ENCODE measurements at places on chromosomes 3 and 15.

GRCh38 chr15:57881972-57882371 lies 175.5 kb downstream of the POLR2M start:
- no peak for DNase-seq

DNA sequence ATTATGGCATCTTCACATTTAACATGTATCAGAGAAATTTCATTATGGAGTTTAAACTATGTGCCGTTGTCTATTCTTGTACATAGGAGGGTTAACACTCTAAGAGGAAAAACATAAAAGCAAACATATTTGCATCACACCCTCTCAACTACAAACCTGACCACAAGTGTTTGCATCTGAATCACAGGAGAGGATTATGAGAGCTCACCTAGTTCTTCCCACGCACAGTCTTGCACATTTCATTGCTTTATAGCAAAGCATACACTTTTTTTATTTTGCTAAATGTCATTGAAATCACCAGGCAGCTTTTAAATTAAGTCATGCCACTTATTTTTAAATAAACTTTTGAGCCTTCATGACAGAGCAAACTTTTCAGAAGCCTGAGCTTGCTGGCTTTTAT lies 12.5 kb downstream of the TRAT1 start:
- no peak for DNase-seq

DNA sequence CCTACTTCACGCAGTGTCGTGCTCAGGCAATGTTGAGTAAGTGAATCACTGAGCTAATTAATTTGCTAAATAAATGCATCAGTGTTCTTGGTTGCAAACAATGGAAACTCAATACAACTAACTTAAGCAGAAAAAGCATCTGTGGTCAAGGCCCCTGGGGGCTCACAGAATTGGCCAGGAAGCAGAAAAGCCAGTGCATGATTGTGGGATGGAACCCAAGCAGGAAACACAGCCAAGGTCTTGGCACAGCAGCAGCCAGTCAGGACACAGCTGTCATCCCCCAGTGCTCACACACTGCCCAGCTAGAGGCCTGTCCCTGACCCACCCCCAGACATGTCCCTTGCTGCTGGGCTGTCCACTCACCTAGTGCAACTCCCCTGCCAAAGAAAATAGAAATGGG lies 85.9 kb downstream of the AQP9 start:
- no peak for DNase-seq

DNA sequence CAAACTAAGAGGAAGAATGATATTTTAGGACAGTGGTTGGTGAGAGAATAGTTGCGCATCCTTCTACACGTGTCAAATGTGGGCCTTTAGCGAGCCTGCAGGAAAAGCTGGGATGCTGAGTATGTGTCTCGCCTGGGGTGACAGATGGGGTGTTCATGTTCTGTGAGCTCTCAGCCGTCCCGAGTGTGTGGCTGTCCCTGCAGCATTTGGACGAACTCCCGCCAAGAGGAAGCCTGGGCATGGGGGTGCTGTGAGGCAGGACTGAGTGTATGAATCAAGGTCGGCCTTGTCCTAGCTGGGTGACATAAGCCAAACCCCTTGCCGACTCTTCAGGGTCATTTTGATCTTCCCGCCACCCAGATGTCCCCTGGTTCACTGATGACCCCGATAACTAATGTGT lies 94.8 kb downstream of the CACNA1D start:
- DNase-seq = no peak

- no peak for DNase-seq
These were observed 45.8 kb upstream of the KLF13 start for GRCh38 chr15:31280831-31281216.

- DNase-seq = no peak
These were observed at the start of gene CFAP100 for GRCh38 chr3:126394179-126394976. TSS of gene CFAP100 (plus strand) at chr3:126394909. CDS start at chr3:126396001, 1,092 bp downstream.

DNA sequence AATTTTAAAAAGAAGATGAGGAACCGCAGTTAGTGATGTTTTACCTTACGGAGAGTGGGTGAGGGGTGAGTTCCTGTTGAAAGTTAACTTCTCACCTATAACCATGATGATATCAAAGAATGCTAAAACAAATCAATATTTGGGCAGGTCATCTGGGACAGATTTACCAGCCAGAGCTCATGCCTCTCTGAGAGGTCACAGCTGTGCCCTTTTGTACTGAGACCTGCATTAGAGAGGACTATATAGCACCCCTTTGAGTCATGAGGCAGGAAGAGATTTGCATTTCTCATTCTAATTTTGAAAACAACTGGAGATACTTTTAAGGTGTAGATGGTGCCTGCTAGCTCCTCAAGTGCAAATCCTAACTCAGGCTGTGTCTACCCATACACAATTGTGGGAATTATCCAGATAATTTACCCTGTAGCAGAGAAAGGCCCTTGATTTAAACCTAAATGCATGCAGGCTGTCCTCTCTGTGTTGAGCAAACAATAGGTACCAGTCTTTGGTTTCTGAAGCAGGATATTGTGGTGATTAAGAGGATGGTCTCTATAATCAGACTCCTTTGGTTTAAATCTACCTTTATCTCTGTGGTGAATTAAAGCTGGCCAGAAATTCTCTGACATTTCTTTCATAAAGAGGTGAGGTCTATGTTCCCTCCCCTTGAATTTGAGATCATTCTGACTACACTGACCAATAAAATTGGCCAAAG lies 5.8 kb upstream of the TM4SF4 start:
- DNase-seq = no peak

- DNase-seq = no peak
These were observed 7.3 kb downstream of the TBC1D2B start for GRCh38 chr15:78070049-78070700.

DNA sequence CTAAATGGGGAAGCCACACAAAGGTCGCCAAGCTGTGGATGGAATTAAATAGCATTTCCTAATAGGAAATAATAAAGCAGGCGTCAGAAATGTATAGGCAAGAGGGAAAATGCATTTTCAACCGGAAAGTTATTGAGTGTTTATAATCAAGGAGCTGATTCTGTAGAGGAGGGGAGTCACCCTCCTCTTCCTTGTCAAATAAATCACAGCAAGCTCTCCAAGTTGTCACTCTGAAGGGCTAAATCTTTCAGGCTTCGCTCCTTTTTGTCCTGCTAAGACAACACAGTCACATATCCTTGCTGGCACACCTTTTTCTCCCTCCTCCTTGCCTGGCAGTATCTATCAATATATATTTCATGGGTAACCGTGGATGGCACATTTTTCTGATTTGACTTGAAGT lies 338.4 kb downstream of the SATB1 start:
- no peak for DNase-seq

- no peak for DNase-seq
These were observed at the start of gene CDV3 for GRCh38 chr3:133573629-133574194. TSS of gene CDV3 (plus strand) at chr3:133573686. CDS start at chr3:133574045, 359 bp downstream.

DNA sequence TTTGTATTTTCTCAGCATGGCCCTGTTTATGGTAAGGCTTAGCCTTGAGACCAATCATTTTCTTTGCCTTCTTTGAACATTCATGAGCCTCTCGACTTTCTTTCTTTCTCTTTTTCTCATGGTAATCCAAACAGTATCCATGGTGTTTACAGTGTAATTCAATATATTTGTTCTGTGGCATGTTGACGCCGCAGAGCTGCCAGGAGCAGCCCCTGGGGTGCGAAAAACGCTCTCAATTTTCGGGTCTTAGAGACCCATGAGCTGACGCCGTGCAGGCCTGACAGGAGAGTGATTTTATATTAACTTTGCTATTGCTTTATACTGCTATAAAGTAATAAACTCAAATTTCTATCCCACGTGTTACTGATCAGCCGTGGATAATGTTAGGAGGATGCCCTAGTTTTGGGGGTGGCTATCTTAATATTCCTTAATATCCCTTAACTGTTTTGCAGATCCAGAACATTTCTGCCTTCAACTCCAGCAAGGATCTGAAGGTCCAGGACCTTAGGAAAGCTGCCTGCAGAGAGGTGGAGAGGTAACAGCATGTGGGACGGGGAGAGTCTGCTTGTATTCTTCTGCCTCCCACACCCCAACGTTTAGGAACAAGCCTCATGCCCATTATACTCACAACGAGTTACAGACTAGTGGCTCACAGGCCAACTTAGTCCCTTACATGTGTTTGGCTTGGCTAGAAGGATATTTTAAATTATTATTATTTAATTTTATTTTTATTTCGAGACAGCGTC lies 29.3 kb upstream of the MYO1E start:
- DNase-seq = no peak

DNA sequence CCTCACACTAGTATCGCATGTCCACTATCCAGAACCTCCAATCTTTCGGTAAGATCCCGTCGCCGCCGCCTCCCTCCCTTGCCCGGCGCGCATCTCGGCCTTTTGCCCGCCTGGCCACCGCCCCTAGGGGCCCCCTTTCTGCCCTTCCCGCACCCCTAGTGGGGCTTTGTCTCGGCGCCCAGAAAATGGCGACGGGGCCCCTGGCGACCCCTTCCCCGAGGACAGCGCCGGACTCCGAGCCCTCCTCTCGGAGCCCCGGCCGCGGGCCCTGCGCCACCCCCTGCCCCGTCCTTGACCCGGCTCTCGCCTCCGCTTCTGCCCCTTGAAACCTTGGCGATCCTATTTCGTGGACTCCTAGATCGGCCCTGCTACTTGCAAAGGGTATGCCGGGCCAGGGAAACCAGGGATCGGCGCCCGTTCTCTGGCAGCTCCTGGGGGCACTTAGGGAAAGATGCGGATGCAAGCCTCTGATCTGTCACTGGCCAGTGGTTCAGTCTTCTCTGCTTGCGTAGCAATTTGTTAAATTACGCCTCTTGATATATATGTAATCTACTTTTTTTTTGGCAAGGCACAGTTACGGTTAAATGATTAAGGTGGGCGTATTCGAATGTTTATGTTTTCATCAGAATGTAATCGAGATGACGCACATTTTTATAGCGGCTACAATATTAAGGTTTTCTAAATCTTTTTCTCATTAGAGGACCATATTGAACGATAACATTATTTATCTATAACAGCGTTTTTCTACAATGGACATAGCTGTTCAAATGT lies 603 bp downstream of the EIF1B start:
- DNase-seq = peak; percentile 45

DNA sequence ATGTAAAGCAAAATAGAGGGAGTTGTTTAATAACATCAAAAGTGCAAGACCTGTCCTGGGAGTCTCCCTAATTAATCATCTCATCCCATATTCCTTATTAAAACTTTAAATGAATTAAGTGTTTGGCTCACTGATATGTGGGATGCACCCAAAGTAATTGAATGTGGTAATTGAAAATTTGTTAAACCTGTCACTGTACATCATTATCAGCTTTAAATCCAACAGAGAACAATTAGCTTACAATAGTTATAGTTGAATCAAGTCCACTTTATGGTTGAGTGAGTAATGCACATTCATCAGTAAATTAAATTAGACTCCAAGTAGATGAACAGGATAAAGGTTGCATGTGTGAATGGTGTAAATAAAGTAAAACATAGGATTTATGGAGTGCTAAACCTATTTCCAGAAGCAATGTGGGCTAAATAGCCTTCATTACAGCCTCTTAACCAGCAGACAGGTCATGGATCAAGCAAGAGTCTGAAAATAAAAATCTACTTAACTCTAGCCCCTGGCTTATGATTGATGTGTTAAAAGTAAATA lies 608.2 kb upstream of the CCDC54 start:
- DNase-seq = no peak

DNA sequence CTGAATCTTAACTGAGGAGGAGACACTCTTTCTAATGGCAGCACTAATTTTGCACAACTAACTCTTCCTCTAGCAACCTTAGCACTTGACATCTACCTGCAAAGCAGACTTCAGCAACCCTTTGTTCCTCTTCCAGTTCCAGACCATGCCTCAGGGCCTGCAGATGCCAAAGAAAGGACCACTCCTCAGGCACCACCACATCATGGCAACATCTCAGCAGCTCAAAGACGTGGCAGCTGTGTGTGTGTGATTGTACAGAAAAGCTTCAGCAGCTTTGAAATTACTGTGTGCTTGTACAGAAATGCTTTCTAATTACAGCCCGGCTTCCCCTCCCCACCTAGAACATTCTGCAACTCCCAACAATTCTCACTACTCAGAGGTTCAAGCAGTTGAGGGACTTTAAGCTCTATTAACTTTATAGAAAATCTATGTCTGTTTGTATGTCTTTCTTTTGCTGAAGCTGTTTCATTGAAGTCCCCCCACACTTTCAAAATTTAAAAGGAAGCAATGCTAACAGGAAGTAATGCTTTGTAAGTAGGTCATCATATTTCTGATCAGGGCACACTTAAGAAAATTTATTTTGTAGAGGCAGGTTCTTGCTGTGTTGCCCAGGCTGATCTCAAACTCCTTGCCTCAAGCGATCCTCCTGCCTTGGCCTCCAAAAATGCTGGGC lies 115.2 kb downstream of the CD47 start:
- DNase-seq = no peak

GRCh38 chr15:81107889-81108288 lies 26.2 kb upstream of the CFAP161 start:
- no peak for DNase-seq

DNA sequence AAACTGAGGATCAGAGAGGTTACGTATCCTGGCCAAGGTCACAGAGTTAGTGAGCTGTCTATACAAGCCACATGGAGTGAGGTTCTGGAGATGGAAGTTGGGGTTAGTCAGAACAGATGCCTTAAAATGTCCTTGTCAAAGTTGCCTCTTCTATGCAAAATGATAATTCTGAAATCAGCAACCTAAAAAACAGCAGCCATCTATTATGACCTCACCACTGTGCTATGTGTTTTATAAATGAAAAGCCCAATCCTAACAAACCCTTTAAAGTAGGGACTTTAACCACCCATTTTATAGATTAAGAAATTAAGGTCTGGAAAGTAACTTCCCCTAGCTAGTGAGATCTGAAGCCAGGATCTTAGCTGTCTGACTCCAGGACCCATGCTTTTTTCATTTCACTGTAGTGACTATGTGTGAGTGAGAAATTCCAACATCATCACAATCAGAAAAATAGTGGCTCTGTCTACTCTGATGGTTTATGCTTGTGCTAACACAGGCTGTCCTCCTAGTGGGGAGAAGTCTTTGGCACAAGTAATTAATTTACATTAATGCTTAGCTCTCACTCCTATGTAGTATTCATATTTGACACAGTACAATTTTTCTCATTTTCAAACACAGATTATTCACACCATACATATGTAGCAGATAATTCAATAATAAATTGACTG lies 143.6 kb downstream of the ANO10 start:
- no peak for DNase-seq

- no peak for DNase-seq
These were observed 462.4 kb downstream of the RAP2B start for GRCh38 chr3:153624310-153625030.

- DNase-seq = no peak
These were observed 32.8 kb downstream of the GRIP2 start for GRCh38 chr3:14507305-14507741.

DNA sequence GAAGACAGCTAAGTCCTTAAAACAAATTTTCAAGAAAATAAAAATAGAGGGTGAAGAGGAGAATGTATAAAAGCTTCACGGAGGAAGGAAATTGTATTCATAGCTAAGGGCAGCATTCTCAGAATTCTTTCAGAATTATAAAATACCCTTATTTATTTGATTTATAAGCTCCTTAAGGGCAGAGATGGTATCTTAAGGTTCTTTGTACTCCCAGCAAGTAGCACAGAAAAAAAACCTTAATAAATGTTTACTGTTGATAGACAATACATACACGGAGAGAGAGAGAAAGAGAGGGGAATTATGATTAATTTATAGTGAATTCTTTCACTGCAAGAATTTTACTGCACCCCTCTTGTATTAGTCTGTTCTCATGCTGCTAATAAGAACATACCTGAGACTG lies 375.6 kb upstream of the CCDC54 start:
- DNase-seq = no peak

GRCh38 chr15:92810418-92811138 lies 89.5 kb upstream of the CHD2 start:
- DNase-seq = no peak

- no peak for DNase-seq
These were observed 64.0 kb downstream of the SYNM start for GRCh38 chr15:99168601-99169580.

GRCh38 chr15:38050529-38051448 lies 116.3 kb downstream of the TMCO5A start:
- no peak for DNase-seq
